PC-9 (cell line): ENCODE measurements at places on chromosomes 1 and 21.
A peak's percentile ranks its signal among the peaks of the same experiment; 100 is the strongest.

- H3K27ac ChIP-seq: peak overlapping the region; percentile 70
- no peaks in the 10 kb centered on the region for H3K36me3 ChIP-seq
- no peaks in the 10 kb centered on the region for H3K27me3 ChIP-seq
- peaks cover 11% of the 10 kb centered on the region; the same call in 1 of the 2 replicates for H3K4me1 ChIP-seq
These were observed 823 bp upstream of the SYF2 start for GRCh38 chr1:25232866-25233784.

GRCh38 chr1:205907794-205908193 lies 35.5 kb downstream of the SLC26A9 start:
- no peaks in the 10 kb centered on the region for H3K27me3 ChIP-seq
- H3K27ac ChIP-seq: peak overlapping the region; percentile 61
- no peak for DNase-seq
- H3K4me3 ChIP-seq: no peak overlapping the region

DNA sequence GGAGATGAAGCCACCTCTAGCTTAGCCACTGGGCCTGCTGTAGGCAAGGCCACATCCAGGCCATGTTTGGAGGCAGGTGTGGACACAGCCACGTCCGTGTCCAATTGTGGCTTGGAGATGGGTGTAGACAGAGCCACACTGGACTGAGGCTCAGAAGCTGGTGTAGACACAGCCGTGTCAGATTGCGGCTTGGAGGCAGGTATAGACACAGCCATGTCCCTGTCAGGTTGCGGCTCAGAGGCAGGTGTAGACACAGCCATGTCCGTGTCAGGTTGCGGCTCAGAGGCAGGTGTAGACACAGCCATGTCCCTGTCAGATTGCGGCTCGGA lies 2.2 kb downstream of the PERM1 start:
- no peaks in the 10 kb centered on the region for H3K36me3 ChIP-seq
- peaks cover 12% of the 10 kb centered on the region for H3K4me1 ChIP-seq
- no peak overlapping the region for H3K27ac ChIP-seq
- no peaks in the 10 kb centered on the region for H3K27me3 ChIP-seq
- DNase-seq: no peak
- H3K4me3 ChIP-seq: no peak overlapping the region

- peaks cover 67% of the 10 kb centered on the region for H3K27me3 ChIP-seq
- no peaks in the 10 kb centered on the region for H3K36me3 ChIP-seq
- no peak overlapping the region for H3K4me3 ChIP-seq
- DNase-seq: no peak
- no peak overlapping the region for H3K27ac ChIP-seq
These were observed 302.8 kb upstream of the VAMP3 start for GRCh38 chr1:7468248-7468647.

GRCh38 chr1:228228601-228229074 lies 20.8 kb downstream of the OBSCN start:
- DNase-seq: peak; percentile 93
- H3K27me3 ChIP-seq: no peaks in the 10 kb centered on the region
- H3K27ac ChIP-seq: peak overlapping the region; percentile 39
- no peak overlapping the region for H3K4me3 ChIP-seq
- H3K4me1 ChIP-seq: peaks cover 20% of the 10 kb centered on the region
- H3K36me3 ChIP-seq: peaks cover 8% of the 10 kb centered on the region; the same call in 1 of the 2 replicates

GRCh38 chr1:94580367-94581115 lies 39.0 kb upstream of the F3 start:
- peak overlapping the region; percentile 66 for H3K27ac ChIP-seq
- H3K27me3 ChIP-seq: no peaks in the 10 kb centered on the region
- no peaks in the 10 kb centered on the region for H3K36me3 ChIP-seq
- DNase-seq: no peak

DNA sequence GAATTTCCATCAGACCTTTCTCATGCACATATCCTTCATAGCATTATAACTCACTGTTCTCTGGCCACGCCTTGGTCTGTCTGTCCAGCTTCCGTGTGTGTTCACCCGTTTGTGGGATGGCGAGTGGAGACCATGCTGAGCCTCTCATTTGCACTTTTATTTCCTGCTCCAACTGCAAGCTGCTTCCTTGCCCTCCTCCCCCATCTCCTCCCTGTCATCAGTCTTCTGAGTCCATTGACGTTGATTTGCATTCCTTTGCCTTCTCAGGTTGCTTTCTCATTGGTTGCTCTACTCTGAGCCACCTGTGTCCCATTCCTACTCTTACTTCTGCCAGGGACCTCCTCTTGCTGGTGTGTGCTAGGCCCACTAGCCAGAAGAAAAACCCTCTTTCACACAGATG lies 146.4 kb downstream of the NOS1AP start:
- 0 out of 2 replicates have a peak, but pooled peaks cover 9% of the 10 kb centered on the region for H3K4me1 ChIP-seq
- H3K27ac ChIP-seq: no peak overlapping the region
- DNase-seq: no peak
- no peak overlapping the region for H3K4me3 ChIP-seq
- H3K27me3 ChIP-seq: no peaks in the 10 kb centered on the region

DNA sequence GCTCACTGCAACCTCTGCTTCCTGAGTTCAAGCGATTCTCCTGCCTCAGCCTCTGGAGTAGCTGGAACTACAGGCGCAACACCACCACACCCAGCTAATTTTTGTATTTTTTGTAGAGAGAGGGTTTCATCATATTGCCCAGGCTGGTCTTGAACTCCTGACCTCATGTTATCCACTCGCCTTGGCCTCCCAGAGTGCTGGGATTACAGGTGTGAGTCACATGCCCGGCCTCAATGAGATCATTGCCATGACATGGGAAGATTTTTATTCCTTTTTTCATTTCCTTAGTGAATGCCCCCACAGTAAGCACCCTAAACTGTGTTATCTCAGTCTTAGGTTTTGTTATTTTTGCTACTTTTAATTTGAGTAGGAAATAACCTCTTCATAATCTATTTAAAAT lies 977.9 kb downstream of the BRINP3 start:
- H3K4me3 ChIP-seq: no peak overlapping the region
- DNase-seq: no peak
- no peak overlapping the region for H3K27ac ChIP-seq

DNA sequence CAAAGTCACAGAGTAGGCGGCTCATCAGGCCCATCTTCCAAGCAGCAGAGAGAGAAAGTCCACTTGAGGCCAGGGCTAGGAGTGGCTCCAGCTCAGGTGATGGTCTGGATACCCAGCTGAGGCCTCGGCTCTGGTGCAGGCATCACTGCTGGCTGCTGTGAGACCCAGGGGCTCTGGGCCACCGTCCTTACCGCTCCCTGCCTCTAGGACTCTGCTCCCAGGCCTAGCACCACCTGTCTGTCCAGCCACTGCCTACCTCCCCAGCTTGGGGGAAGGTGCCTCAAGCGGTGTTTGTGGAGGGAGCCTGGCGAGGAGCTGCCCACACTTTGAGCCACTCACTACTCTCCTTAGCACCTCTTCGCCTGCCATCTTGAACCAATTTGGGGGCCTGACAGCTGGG lies 57.9 kb downstream of the DMRTB1 start:
- no peaks in the 10 kb centered on the region for H3K4me1 ChIP-seq
- no peak for DNase-seq
- peaks cover 7% of the 10 kb centered on the region; the same call in 1 of the 2 replicates for H3K27me3 ChIP-seq
- H3K4me3 ChIP-seq: no peak overlapping the region

- no peak overlapping the region for H3K4me3 ChIP-seq
- H3K27me3 ChIP-seq: peaks cover 5% of the 10 kb centered on the region
- no peaks in the 10 kb centered on the region for H3K36me3 ChIP-seq
These were observed 399.3 kb downstream of the AJAP1 start for GRCh38 chr1:5053744-5054143.

GRCh38 chr21:36428761-36429432 lies 43.7 kb downstream of the CHAF1B start:
- no peaks in the 10 kb centered on the region for H3K27me3 ChIP-seq
- H3K4me1 ChIP-seq: peaks cover 26% of the 10 kb centered on the region
- H3K27ac ChIP-seq: peak overlapping the region; percentile 96

DNA sequence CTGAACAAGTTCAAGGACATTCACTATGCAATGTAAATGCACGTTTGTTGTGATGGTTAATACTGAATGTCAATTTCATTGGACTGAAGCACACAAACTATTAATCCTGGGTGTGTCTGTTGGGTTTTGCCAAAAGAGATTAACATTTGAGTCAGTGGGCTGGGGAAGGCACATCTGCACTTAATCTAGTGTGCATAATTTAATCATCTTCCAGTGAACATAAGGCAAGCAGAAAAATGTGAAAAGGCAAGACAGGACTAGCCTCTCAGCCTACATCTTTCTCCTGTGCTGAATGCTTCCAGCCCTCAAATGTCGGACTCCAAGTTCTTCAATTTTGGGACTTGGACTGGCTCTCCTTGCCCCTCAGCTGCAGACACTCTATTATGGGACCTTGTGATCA lies 40.1 kb downstream of the PRPF38A start:
- H3K4me3 ChIP-seq: no peak overlapping the region
- H3K27me3 ChIP-seq: no peaks in the 10 kb centered on the region
- no peak overlapping the region for H3K27ac ChIP-seq

DNA sequence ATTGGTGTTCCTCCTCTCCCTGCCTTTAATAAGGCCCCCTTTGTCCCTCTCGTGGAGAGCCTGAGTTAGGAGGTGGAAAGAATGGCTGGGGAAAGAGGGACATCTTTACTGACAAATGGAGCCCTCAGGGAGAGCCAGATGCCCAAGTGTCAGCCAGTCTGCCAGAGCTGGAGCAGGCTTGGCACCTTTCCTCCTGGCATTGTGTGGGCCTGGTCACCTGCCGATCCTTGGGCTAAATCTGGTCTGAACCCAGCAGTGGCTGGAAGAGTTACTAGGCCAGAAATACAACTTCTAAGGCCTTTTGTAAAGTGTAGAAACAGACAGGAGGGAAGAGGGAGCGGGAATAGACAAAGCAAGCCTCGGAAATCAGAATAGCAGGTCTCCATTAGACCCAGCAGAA lies 24.9 kb downstream of the VANGL1 start:
- no peaks in the 10 kb centered on the region for H3K27me3 ChIP-seq
- peaks cover 65% of the 10 kb centered on the region for H3K4me1 ChIP-seq
- no peak overlapping the region for H3K27ac ChIP-seq
- no peak overlapping the region for H3K4me3 ChIP-seq
- no peak for DNase-seq
